ENCODE measurements at places on chromosomes 6 and 20. TPM values are rescaled to one million over a fixed set of nuclear protein-coding genes. Genes with fewer than 3 reads are reported as not detected.
A peak's percentile ranks its signal among the peaks of the same experiment; 100 is the strongest.

ID1 gene
- total RNA-seq: 407 TPM

DNA sequence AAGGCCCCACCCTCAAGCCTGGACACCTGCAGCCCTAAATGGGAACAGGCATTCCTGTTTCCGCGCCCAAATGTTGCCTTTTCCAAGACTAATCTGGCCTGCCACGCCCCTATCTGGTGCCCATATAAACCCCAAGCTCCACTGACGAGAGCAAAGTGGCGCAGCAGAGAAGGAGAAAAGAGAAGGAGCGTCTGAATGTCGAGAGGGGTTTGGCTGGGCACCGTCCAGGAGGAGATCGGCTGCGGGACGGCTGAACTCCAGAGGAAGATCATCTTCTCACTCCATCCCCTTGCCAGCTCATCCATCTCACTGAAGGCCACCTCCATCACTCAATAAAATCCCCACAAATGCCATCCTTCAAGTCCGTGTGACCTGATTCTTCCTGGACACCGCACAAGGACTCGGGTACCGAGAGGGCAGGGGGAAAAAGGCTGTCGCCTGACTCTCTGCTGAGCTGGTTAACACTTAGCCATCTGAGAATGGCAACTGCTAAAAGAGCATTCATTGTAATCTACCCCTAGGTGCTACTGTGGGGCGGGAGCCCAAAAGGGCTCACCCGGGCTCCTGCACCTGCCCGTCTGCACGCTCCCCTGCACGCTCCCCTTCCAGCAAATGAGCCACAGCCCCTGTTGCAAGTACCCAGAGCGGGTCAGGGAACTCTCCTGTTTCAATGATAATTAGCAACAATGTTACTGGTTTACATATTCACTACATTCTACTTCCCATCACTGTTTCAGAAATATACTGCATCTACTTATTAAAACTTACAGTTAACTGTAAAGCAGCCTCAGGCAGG lies 23.5 kb downstream of the TAF4 start:
- DNase-seq: no peak
- H3K27me3 ChIP-seq: no peaks in the 10 kb centered on the region
- H3K27ac ChIP-seq: no peak overlapping the region
- H3K4me3 ChIP-seq: no peak overlapping the region

DNA sequence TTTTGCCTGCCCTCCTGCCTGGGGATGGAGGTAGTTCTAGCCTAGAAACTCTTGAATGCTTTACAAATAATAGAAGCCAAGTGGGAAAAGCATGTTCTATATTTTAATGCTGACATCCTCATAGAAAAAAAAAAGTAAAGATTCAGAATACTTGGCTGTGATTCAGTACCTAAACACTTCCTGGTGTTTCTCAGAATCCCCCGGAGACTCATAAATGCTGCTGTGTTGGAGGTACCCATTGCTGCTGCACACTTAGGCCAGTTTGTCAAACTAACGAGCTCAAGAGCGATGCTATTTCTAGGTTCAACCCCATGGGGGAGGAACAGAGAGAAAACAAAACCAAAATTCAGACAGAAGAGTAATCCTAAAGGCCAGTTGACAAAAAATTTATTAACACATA lies 38.8 kb upstream of the ZFP64 start:
- H3K27ac ChIP-seq: no peak overlapping the region
- no peak overlapping the region for H3K4me3 ChIP-seq
- H3K36me3 ChIP-seq: no peaks in the 10 kb centered on the region
- DNase-seq: no peak

DNA sequence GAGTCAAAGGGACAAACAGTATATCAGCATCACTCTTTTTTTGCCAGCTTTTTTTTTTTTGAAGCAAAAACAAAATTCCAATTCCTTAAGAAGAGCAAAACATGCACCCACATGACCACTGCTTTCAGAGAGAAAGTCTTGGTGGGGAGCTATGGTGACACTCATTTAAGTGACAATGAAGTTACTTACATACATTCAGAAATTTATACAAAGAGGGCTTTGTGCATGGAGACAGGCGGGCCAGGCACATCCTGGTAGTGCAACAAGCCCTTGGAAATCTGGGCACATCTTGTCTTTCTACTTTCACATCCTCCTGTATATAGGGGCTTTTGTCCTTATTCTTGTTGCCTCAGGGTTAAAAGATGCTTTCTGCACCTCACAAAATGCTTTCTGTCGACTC lies 55.9 kb downstream of the IL22RA2 start:
- H3K27ac ChIP-seq: peak overlapping the region; percentile 54
- no peaks in the 10 kb centered on the region for H3K27me3 ChIP-seq
- H3K36me3 ChIP-seq: no peaks in the 10 kb centered on the region
- H3K4me3 ChIP-seq: no peak overlapping the region

- H3K27ac ChIP-seq: no peak overlapping the region
- H3K36me3 ChIP-seq: no peaks in the 10 kb centered on the region
- H3K4me3 ChIP-seq: no peak overlapping the region
Measured at GRCh38 chr6:29576056-29576455, 8.9 kb upstream of the OR2H2 start.

NKAIN2 gene
- 0.48 TPM for total RNA-seq

DNA sequence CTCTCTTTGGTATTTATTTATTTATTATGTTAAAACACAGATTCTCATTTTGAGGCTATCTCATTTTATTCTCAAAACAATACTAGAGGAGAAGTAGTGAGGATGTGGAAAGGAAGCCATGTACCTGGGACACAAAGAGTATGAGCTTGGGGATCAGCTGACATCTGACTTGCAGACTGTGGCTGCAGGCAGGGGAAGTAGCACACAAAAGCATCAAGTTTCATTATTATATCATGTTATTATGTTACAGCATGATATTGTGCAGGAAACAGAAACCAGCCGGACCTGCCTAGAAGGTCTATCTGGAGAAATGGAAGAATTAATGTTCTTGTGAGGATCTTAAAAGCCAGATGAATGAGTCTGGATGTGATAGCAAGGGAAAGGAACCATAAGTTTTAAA lies 248.2 kb downstream of the KHDC1L start:
- no peaks in the 10 kb centered on the region for H3K27me3 ChIP-seq
- no peak overlapping the region for H3K4me3 ChIP-seq
- no peaks in the 10 kb centered on the region for H3K36me3 ChIP-seq
- H3K27ac ChIP-seq: no peak overlapping the region
- H3K4me1 ChIP-seq: no peaks in the 10 kb centered on the region

TFAP2A gene
- 25.2 TPM for total RNA-seq

- DNase-seq: no peak
- no peak overlapping the region for H3K4me3 ChIP-seq
- H3K36me3 ChIP-seq: no peaks in the 10 kb centered on the region
- no peaks in the 10 kb centered on the region for H3K27me3 ChIP-seq
- no peak overlapping the region for H3K27ac ChIP-seq
- no peaks in the 10 kb centered on the region for H3K4me1 ChIP-seq
Measured at GRCh38 chr6:149752600-149753373, 3.2 kb downstream of the PCMT1 start.

DNA sequence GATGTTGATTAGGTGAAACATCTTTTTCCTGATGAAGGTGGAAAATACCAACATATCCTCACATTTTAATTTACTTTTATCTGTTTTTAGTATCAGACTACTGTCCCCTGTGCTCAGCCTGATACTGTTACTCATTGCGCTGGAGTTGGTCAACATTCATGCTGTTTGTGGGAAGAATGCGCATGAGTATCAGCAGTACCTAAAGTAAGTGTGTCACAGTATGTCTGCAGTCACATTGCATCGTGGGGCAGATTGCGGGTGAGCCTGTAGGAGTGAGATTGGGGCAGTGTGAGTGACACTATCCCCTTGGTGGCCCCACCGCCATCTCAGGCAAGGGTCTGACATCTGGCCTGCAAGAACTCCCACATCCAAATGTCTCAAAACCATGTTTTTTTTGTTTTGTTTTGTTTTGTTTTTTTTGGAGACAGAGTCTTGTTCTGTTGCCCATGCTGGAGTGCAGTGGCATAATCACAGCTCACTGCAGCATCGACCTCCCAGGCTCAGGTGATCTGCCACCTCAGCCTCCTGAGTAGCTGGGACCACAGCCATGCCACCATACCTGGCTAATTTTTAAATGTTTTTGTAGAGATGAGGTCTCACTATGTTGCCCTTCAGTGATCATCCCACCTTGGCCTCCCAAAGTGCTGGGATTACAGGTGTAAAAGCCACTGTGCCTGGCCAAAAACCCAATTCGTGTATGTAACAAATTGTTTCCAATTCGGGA lies 27.8 kb downstream of the ERMARD start:
- no peaks in the 10 kb centered on the region for H3K27me3 ChIP-seq
- H3K4me3 ChIP-seq: no peak overlapping the region
- H3K4me1 ChIP-seq: no peaks in the 10 kb centered on the region
- peaks cover 4% of the 10 kb centered on the region for H3K36me3 ChIP-seq

DNA sequence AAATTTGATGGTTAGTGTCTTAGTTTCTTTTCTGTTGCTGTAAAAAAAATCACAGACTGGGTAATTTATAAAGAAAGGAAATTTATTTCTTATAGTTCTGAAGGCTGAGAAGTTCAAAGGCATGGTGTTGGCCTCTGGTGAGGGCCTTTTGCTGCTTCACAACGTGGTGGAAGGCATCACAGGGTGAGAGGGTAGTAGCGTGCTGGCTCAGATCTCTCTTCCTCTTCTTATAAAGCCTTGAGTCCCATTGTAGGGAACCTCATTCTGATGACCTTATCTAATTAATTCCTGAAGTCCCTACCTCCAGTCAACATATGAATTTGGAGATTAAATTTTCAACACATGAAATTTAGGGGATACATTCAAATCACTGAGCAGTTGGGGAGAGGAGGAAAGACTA lies 62.0 kb downstream of the ARID1B start:
- H3K27ac ChIP-seq: peak overlapping the region; percentile 70
- no peaks in the 10 kb centered on the region for H3K27me3 ChIP-seq
- DNase-seq: no peak
- H3K4me3 ChIP-seq: no peak overlapping the region
- no peaks in the 10 kb centered on the region for H3K36me3 ChIP-seq
- peaks cover 4% of the 10 kb centered on the region for H3K4me1 ChIP-seq

BTBD3 gene
- 15.4 TPM for total RNA-seq

Measured in breast epithelium (tissue), 4 donors.